ENCODE measurements at places on chromosomes 7 and 10. TPM values are rescaled to one million over a fixed set of nuclear protein-coding genes. Genes with fewer than 3 reads are reported as not detected.

The SPDYE5 gene
- not detected for total RNA-seq

The AKR1C3 gene
- 4.6 TPM for total RNA-seq

The EBLN1 gene
- total RNA-seq: not detected

The ZNF138 gene
- 21.3 TPM for total RNA-seq

GRCh38 chr10:1734288-1734687 lies 3.0 kb downstream of the ADARB2 start:
- DNase-seq: no peak

DNA sequence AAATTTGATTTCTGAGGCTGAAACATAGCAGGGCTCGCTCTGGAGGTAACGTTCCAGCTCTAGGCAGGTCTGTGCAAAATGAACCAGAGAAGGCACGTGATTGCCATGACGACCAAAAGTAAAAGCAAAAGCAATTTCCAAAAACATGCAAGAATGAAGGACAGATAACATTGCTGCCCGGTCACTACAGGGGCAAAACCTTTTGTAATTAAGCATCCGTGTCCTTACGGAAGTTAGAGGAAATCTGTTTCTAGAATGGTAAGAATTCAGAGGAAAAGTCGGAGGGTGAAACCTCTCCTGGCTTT lies 2.9 kb downstream of the KLF6 start:
- DNase-seq: no peak

GRCh38 chr7:157046681-157047080 lies 36.2 kb upstream of the MNX1 start:
- DNase-seq: no peak

DNA sequence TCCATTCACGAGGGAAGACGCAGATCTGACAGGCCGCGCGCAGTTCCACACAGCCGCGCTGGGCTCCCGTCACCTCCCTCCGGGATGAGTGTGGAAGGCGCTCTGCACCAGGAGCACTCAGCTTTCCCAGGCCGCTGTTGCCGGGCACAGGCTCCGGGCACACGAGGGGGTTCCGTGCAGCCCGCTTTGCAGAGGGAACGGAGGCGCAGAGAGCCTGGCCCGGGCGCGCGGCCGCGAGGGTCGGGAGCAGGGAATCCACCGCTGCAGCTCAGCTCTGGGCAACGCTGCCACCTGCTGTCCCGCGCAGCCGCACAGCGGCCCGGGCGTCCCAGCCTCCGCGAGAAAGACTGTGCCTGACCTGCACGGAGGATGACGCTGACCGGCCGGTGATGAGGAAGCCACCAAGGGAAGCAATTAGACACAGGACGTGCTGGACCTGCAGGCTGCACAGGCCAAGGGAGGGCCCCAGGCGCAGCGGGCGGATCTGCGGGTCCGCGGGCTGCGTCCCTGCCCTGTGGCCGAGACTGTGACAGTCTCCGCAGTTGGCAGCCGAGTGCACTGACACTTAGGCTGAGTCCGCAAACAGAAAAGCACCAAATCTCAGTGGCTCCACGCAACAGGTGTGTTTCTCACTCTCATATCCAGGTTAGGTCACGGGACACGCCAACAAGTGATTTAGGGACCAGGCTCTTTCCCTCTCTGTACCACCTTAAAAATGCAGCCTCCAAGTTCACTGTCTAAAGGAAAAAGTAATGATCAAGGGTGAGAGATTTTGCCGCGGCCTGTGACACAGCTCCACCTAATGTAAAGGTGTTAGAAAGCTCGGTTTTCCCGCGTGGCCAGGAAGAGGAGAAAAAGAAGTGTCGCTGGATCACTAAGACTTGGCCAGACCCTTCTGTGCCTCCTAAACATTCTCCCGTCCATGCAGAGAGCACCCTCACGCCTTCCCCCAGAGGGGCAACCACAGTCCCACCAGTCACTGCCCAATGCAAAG lies 94.5 kb downstream of the SEC61G start:
- DNase-seq: peak; percentile 75

DNA sequence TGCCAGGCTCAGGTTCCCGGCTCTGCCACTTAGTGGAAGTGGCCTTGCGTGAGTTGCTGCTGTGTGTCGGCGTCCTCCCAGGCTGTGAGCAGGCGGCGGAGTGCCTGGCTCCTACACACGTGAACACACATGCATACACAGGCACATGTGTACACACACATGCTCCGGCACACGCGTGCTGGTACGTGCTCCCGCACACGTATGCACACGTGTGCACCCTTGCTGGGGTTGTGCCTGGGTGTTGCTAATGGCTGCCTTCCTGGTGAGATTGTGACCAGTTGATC lies 107.6 kb downstream of the INPP5A start:
- DNase-seq: no peak

DNA sequence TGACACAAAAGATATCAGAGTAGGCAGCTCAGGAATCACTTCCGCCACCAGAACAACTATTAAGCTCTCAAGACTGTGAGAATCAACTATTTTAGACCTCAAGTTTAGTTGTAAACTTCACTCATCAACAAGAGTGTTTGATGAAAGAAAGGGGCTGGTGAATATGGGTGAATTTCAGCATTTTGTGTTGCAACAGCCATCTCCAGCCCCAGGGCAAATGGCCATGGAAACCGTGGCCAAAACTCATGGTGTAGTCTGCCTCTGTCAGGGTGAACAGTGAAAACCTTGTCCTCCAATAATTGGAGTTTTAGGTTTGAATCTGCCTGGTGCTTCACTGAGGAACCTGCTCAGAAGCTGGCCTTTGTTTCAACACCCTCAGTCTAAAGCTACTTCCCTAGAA lies 60.0 kb downstream of the POLR1F start:
- DNase-seq: no peak

DNA sequence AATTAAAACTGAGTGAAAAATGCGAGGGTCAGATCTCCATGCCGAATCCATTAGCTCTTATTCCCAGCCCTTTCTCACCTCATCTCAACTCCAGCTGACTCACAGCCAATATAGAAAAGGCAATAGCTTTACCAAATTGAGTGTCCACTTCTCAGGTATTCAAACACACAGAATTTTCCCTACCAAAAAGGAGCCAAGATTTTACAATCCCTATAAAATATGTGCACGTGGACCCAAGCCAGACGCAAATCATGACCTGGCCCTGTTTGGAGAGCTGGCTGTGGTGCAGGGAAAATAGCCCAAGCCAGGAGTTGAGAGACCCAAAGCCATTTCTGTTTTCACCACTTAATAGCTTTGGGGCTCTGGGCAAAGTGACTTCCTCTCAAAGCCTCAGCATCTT lies 379.7 kb upstream of the AUTS2 start:
- no peak for DNase-seq

Measured in progenitor cell of endocrine pancreas (in vitro differentiated cells).